Epithelial cell of alveolus of lung (primary cell): ENCODE measurements at places on chromosomes 13 and 19. TPM values are rescaled to one million over a fixed set of nuclear protein-coding genes. Genes with fewer than 3 reads are reported as not detected.

The OR4F17 gene
- not detected in 2 replicates for total RNA-seq

The KLK2 gene
- not detected in 2 replicates for total RNA-seq

The GAPDHS gene
- total RNA-seq: not detected in 2 replicates

The CASP14 gene
- total RNA-seq: not detected in 2 replicates

The NKPD1 gene
- total RNA-seq: under 0.01 and 0.16 TPM in 2 replicates

The GNG8 gene
- not detected in 2 replicates for total RNA-seq

The PEAK3 gene
- 0.13 TPM in 1 of 2 replicates, not detected in the other for total RNA-seq

The YJEFN3 gene
- total RNA-seq: 0.26 and 2.4 TPM in 2 replicates

The C1QTNF9B gene
- total RNA-seq: 0.26 TPM in 1 of 2 replicates, not detected in the other
